ENCODE measurements at places on chromosomes 12 and 14.

- peaks cover 35% of the 10 kb centered on the region for H3K4me1 ChIP-seq
- peaks cover 15% of the 10 kb centered on the region for H3K27me3 ChIP-seq
- no peak for DNase-seq
- no peak overlapping the region for H3K4me3 ChIP-seq
Measured at GRCh38 chr14:99684410-99684934, 374 bp downstream of the CYP46A1 start.

- H3K4me3 ChIP-seq: no peak overlapping the region
- no peaks in the 10 kb centered on the region for H3K4me1 ChIP-seq
- H3K27ac ChIP-seq: no peak overlapping the region
- no peaks in the 10 kb centered on the region for H3K27me3 ChIP-seq
- no peaks in the 10 kb centered on the region for H3K36me3 ChIP-seq
Measured at GRCh38 chr12:85805654-85806053, 30.6 kb downstream of the RASSF9 start.

DNA sequence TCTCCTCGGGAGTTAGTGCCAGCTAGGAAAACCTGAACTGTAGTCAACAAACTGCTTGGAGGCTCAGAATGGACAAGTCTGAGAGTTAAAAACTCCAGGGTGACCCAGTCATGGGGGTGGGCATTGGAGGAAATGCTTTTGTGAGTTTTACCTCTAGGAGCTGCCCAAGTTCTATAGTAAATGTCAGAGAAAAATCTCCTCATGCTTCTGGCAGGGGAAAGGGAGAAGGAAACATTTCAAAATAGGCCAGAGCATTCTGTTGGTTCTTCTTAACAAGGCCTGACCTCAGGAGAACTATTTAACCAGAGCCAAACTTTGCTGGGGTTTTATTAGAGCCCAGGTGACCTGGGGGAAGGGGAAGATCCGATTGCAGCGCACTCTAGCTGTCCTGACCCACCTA is 12.3 kb downstream of the NINJ2 start:
- no peaks in the 10 kb centered on the region for H3K27me3 ChIP-seq
- no peak for DNase-seq
- H3K36me3 ChIP-seq: peaks cover 10% of the 10 kb centered on the region
- no peak overlapping the region for H3K27ac ChIP-seq

DNA sequence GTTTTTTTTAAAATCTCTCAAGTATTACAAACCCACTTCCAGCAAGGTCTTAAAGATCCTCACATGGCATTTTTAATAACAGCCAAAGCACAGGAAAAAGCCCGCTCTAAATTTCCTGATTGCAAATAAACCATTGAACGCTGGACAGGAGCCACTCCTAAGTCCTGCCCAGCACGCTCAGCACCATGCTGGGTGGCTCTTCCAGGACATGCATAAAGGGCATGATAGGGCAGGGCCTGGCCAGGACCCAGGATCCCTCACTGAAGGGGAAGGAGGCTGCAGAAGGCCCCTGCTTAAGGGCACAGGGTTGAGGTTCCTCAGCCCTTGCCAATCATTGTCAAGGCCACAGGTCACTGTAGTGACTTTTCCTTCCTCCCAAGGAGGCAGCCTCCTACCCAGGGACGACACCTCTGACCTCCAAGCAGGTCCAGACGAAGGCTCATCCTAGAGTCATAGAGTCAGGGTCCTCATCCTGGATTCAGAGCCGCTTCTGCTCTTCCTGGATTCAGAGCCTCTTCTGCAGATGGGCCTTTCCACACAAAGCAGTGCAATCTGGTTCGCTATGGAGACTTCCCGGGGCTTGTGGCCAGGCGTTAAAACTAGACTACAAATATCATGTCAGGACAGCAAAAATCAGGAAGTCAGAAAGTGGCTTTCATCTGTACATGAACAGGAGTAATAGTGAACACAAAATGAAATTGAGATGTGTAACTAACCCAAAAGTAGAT is 123.8 kb downstream of the GCH1 start:
- H3K27me3 ChIP-seq: no peaks in the 10 kb centered on the region
- no peaks in the 10 kb centered on the region for H3K36me3 ChIP-seq
- H3K4me3 ChIP-seq: no peak overlapping the region

DNA sequence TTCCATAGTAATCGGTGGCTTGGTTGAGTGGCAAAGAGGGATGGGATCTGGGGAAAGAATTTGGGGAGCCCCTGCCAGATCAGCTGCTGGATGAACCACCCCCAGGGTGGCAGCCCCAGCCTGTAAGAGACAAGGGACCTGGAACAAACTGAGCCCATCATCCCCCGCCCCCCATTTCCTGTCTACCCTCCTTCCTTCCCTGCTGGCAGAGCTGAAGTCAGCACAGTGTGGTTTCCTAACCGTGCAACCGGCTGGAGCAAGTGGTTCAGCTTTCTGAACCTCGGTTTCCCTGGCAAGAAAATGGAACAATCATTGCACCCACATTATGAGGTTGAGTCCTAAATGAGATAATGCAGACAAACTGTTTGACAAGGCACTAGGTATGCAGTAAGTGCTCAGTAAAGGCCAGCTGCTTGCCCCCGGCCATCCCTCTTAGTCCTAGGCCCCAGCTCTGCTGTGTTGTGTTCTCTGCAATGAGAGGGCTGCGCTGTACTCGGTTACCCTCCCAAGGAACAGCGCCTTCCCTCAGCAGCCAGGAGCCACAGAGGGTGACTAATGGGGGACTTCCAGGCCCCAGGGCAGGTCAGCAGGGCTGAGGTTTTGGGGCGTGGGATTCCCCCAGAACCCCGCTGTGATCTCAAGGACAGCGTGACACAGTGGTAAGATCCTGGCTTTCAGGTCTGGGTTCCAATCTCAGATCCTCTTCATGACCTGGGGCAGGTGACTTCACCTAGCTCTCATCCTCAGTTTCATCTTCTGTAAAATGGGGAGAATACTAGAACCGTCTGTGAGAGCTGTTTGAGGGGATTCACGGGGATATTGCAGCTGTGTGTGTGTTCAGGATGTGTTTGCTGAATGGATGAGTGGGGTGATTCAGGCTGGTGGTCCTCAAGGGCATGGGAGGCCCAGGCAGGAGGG is 16.5 kb downstream of the SELPLG start:
- peaks cover 62% of the 10 kb centered on the region for H3K4me1 ChIP-seq
- H3K36me3 ChIP-seq: peaks cover 19% of the 10 kb centered on the region
- peak overlapping the region; percentile 77 for H3K4me3 ChIP-seq
- peak; percentile 82 for DNase-seq
- no peaks in the 10 kb centered on the region for H3K27me3 ChIP-seq

- no peak for DNase-seq
- peaks cover 39% of the 10 kb centered on the region for H3K27me3 ChIP-seq
- no peaks in the 10 kb centered on the region for H3K36me3 ChIP-seq
- no peak overlapping the region for H3K27ac ChIP-seq
- H3K4me1 ChIP-seq: no peaks in the 10 kb centered on the region
Measured at GRCh38 chr12:3265406-3265805, 188.2 kb downstream of the TSPAN9 start.

DNA sequence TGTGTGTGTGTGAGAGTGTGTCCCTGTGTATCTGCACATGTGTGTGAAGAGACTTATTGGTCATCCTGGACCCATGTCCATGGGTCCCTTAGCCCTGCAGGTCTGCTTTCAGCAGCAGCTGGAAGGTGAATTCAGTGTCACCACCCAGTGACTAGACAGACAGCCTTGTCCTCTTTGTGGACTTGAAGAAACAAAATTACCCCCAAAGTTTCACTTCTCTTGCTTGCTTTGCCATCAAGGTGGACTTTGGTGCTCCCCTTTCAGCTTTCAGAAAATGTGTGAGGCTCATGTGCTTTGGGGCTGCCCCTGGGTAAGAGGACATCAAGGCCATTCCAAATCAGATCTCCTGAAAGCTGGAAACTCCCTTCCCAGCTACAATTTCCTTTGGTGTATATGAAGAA is 1063.8 kb downstream of the BCL11B start:
- peaks cover 12% of the 10 kb centered on the region for H3K27me3 ChIP-seq
- DNase-seq: no peak
- H3K4me3 ChIP-seq: no peak overlapping the region
- H3K4me1 ChIP-seq: no peaks in the 10 kb centered on the region
- no peaks in the 10 kb centered on the region for H3K36me3 ChIP-seq
- H3K27ac ChIP-seq: no peak overlapping the region

DNA sequence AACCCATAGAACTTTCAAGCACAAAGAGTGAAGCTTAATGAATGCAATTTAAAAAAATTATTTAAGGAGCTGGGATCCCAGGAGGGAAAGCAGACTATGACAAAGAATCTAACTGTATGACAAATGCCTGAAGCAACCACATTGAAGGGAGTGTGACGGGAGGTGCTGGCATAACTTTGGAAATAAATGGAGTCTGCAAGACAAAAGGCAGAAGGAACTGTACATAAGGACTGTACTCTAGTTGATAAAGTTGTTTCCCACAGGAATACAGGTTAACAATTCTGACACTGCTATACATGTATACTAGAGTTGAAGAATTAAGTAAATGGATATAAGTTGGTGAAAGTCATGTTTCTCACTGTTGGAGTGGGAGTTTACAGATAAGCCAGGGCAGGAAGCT is 41.2 kb upstream of the WSCD2 start:
- H3K27ac ChIP-seq: no peak overlapping the region
- H3K4me3 ChIP-seq: no peak overlapping the region
- H3K4me1 ChIP-seq: no peaks in the 10 kb centered on the region

DNA sequence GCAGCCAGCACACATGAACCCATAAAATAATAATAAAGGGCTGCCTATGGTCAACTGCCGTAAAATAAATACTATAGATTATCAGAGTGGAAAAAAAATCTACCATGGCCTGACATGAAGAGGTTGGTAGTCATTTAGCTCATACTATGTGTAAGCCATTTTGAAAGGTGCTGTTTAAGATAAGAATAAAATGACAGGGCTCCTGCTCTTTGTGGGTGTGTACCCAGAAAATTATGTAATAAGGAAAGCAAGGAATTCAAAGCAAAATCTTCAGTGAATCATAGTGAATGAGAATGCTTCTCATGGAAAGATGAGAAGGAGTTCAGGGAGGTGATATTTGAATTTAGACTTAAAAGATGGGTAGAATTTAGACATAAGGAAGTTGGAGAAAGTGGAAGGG is 42.9 kb upstream of the PPM1H start:
- H3K27me3 ChIP-seq: no peaks in the 10 kb centered on the region
- H3K4me1 ChIP-seq: no peaks in the 10 kb centered on the region
- DNase-seq: no peak
- H3K36me3 ChIP-seq: no peaks in the 10 kb centered on the region
- no peak overlapping the region for H3K27ac ChIP-seq
- H3K4me3 ChIP-seq: no peak overlapping the region

- H3K36me3 ChIP-seq: no peaks in the 10 kb centered on the region
- no peaks in the 10 kb centered on the region for H3K4me1 ChIP-seq
- no peak for DNase-seq
- H3K27me3 ChIP-seq: no peaks in the 10 kb centered on the region
- H3K27ac ChIP-seq: no peak overlapping the region
Measured at GRCh38 chr12:15152456-15152855, 68.8 kb downstream of the RERG start.

GRCh38 chr14:49692811-49693734 is at the start of gene KLHDC1:
Gene KLHDC1 (plus strand): TSS chr14:49693120. CDS start chr14:49693195, 75 bp downstream.
- H3K4me1 ChIP-seq: peaks cover 16% of the 10 kb centered on the region
- H3K27ac ChIP-seq: peak within 1 kb of the TSS; percentile 93
- peak; percentile 80 for DNase-seq
- H3K36me3 ChIP-seq: no peaks in the 10 kb centered on the region

DNA sequence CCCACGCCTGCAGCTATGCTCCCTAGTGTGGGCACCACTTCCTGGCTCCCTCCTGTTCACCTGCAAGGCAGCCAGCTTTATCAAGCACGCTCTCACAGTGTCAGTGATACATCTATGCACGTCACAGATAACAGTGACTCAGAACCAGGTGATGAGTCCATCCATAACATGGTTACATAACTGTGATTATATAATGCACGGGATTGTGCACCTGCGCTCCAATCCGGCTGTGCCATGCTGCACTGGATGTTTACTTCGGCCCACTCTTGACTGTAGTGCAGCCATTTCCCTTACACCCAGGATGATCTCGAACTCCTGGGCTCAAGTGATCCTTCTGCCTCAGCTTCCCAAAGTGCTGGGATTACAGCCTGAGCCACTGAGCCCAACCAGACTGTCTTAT is 38.4 kb upstream of the CEP83 start:
- H3K36me3 ChIP-seq: no peaks in the 10 kb centered on the region
- no peak overlapping the region for H3K27ac ChIP-seq
- H3K27me3 ChIP-seq: no peaks in the 10 kb centered on the region
- no peaks in the 10 kb centered on the region for H3K4me1 ChIP-seq
- H3K4me3 ChIP-seq: no peak overlapping the region
- DNase-seq: no peak

DNA sequence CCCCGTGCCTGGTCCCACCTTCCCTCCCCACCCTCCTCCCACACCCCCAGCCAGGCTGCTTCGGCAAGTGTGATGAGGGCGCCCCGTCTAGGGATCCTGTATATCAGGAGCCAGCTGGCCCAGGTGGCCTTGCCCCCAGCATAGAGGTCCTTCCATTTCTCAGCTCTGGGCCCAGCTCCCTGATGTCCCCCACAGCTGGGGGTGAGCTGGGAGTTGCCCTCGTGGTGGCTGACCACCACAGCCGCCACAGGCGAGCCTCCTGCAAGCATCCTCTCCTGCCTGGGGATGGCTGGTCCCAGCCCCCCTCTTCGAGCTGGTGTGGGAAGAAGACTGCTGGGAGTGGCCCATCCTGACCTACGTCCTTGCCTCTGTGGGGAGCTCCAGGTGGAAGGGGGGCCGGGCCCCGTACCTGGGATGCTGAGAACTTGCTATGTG is 7.4 kb downstream of the ASPG start:
- H3K4me3 ChIP-seq: no peak overlapping the region
- H3K36me3 ChIP-seq: no peaks in the 10 kb centered on the region
- no peak overlapping the region for H3K27ac ChIP-seq
- DNase-seq: no peak
- peaks cover 9% of the 10 kb centered on the region for H3K4me1 ChIP-seq

- no peak overlapping the region for H3K27ac ChIP-seq
- H3K4me3 ChIP-seq: no peak overlapping the region
- no peak for DNase-seq
- H3K4me1 ChIP-seq: no peaks in the 10 kb centered on the region
Measured at GRCh38 chr14:45838597-45838996, 585.6 kb upstream of the MIS18BP1 start.

DNA sequence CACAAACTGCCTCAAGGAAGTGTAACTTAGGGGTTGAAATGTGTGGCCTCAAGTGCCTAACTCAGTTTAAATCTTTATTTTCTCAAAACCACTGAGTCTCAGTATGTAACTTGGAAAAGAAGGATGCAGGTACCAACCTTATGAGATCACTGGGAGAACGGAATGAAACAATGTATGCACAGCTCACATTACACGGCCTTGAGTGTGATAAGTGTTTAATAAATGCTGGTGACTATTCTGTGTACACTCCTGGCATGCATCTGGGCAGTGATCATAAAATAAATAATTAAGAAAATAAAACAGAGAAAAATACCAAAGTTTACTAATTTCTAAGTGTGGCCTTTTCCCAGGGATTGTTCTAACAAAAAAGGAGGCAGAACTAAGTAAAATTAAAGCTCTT is 974.5 kb upstream of the FLRT2 start:
- no peaks in the 10 kb centered on the region for H3K36me3 ChIP-seq
- H3K27me3 ChIP-seq: no peaks in the 10 kb centered on the region
- no peaks in the 10 kb centered on the region for H3K4me1 ChIP-seq

DNA sequence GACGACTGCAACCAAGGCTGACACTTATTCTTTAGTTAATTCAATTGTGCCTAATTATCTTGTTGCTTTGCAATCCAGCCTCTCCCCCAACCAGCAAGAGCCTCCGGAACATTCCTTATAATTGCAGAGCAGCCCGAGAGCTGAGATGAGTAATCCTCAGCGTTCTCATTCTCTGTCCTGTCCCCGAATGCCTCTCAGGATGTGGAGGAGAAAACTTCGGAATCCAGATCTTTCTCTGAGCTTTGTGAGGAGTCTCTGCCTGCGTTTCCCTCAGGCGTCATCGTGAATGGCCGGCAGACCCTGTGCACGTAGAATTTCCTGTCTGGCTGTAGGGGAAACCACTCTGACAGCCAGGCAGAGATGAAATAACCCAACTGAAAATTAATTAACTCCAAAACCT is 160.5 kb upstream of the DIO3 start:
- peaks cover 30% of the 10 kb centered on the region for H3K27me3 ChIP-seq
- no peaks in the 10 kb centered on the region for H3K36me3 ChIP-seq
- no peak overlapping the region for H3K27ac ChIP-seq

Data from naive B cell (primary cell).